KBM-7 (cell line): ENCODE measurements at places on chromosomes 12 and 14.

DNA sequence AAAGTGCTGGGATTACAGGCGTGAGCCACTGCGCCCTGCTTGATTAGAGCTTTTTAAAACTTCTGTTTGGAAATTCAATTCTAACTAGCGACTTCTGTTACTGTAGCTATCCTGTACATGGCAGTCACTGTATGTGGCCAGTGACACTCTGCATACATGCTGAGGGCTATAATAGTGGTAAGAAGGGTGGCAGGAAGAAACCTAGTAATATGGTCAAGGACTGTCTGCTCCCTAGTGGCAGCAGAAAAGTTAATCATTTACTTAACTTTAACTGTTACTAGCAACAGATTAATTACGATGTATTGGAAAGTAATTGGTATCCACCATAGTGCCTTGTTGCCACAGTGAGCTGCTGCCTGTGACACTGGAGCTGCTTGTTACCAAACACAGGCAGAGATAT lies 149.0 kb downstream of the KITLG start:
- DNase-seq, result no peak

DNA sequence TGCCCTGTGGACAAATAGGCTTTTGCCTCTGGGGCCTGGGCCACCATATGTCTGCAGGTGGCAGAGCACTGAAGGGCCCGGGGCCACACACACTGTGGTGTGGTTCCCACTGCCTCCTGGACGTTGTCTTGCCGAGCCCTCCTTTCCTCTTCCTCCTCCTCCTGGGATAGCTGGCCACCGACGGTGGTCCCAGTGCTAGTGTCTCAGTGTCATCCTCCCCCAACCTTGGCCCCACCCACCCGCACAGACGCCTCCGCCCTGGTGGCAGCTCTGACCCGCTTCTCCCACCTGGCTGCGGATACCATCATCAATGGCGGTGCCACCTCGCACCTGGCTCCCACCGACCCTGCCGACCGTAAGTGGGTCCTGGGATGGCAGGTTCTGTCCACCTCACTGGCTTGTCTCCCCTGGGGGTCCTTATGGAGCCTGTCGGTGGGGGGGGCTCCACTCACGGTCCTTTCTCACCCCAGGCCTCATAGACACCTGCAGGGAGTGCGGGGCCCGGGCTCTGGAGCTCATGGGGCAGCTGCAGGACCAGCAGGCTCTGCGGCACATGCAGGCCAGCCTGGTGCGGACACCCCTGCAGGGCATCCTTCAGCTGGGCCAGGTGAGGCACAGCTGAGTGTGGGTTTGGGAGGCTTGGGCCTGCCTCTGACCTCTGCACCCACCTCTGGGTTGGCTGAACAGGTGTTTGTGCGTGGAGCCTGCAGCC lies 23.5 kb downstream of the HIP1R start:
- no peak for DNase-seq

DNA sequence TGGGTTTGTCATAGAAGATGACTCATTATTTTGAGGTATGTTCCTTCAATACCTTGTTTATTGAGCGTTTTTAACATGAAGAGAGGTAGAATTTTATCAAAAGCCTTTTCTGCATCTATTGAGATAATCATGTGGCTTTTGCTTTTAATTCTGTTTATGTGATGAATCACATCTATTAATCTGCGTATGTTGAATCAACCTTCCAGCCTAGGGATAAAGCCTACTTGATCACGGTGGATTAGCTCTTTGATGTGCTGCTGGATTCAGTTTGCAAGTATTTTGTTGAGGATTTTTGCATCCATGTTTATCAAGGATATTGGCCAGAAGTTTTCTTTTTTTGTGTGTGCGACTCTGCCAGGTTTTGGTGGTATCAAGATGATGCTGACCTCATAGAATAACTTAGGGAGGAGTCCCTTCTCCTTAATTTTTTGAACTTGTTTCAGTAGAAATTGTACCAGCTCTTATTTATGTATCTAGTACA lies 602.6 kb downstream of the SNAPC1 start:
- DNase-seq, result no peak

GRCh38 chr12:48954841-48955501 lies 2.3 kb downstream of the ARF3 start:
- DNase-seq, result peak; percentile 91

GRCh38 chr12:91769736-91770135 lies 375.9 kb downstream of the BTG1 start:
- DNase-seq, result no peak

- no peak for DNase-seq
Observed at GRCh38 chr12:4084573-4084972, 189.0 kb upstream of the CCND2 start.

GRCh38 chr14:99230208-99231151 lies 41.5 kb downstream of the BCL11B start:
- no peak for DNase-seq

GRCh38 chr14:50036211-50036610 lies 80.2 kb downstream of the VCPKMT start:
- DNase-seq, result no peak

- no peak for DNase-seq
Observed at GRCh38 chr12:101746661-101747060, 7.4 kb upstream of the SYCP3 start.

- no peak for DNase-seq
Observed at GRCh38 chr12:14852880-14853279, 9.6 kb upstream of the ART4 start.

DNA sequence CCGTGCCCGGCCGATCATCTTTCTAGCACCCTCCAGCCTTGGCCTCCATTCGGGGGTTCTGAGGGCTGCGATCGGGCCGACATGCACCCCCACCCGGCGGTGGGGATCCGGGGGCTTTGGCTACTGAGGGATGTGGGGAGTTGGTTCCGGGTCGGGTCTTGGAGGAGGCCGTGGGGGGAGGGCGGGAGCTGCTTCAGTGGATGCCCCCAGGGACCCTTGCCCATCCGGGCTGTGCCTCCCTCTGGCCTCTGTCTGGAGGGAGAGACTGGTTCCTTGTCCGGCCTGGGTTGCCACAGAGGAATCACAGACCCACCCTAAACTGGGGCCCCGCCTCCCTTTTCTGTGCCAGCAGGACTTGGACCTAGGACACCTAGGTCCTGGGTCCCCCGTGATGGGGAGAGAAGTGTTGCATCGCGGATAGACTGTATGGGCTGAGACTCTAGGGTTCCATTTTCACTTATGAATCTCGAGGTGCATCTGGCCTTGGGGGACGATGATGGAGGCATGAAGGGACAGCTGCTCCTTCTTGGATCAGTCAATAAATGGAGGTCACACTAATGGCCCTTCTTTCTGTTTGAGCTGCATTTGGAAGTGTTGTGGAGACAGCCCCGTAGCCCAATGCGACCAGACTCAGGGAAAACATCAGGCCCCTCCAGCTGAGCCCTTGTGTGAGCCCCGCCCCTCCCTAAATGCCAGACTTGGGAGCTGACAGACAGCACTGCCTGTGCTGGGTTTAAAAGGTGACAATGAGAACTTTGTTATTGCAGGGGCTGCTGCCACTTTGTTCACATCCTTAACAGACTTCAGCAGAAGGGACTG lies 577 bp downstream of the DTX3 start:
- DNase-seq, result no peak

GRCh38 chr12:21881965-21882364 lies 59.3 kb downstream of the ABCC9 start:
- no peak for DNase-seq

- no peak for DNase-seq
Observed at GRCh38 chr12:68106660-68107059, 52.9 kb downstream of the IFNG start.

- DNase-seq, result no peak
Observed at GRCh38 chr14:77248666-77249065, 22.3 kb downstream of the NGB start.

- peak; percentile 91 for DNase-seq
Observed at GRCh38 chr14:70658899-70659298, 17.2 kb downstream of the TTC9 start.

DNA sequence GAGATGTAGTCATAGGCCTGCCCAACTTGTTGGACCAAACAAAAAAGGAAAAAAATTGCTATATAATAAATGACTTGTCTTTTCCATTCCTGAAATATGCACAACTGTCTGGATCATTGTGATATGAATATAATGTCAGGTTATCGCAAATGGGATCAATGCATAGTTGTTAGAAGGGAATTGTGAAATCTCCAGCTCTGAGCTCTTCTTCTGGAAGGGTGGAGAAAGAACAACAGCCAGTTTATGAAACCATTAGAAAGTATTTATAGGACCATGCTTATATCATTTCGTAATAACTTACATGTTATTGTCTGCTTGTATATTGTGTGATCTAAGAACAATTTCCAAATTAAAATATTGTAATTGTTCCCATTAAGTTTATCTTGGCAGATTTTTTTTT lies 35.7 kb upstream of the HIF1A start:
- no peak for DNase-seq

DNA sequence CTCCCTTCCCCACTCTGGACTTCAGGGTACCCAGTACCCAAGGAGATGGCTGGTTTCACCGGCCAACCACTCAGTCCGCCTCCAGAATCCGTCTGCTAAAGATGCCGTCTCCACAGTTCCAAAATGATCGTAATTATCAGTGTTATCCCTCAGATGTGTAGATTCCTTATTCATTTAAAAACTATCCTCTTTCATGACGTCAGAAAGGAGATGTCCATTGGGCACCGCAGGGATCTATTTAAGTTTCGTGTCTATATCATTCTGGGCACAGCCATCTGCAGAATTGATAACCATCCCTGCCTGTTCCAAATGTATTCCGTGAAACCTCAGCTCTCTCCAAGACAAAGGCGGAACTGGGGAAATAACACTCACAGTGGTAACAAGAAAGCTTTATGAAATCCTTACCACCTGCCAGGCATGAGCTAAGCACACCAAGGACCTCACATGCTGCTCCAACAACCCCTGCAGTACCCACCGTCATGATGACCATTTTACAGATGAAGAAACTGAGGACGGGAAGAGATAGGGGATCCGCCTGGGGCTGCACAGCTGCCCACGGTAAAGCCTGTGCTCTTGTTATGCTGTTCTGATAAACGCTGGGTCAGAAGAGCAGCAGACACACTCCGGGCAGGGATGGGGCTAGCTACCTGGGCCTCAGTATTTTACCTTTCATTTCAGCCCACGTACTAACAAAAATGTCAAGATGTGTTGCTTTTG lies 90.0 kb downstream of the BCL11B start:
- no peak for DNase-seq

DNA sequence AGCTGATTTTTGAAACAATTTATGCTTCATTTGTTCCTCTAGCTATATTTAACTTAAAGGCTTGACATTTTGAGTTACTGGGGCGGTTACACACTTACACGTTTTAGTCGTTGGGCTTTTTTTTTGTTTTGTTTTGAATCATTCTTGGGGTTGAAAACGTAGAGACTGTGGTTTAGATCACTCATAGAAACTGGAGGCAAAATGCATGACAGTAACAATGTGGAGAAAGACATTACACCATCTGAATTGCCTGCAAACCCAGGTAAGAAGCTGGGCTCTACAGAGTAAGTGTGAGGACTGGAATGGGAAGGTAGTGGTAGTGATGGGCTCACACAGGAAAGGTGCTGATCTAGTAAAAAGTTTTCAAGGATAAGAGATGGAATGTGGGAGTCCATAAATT lies at the start of gene CLEC2D:
TSS of gene CLEC2D (plus strand) at position 180 of the 400 bp plus-strand sequence. CDS start at position 202, 22 bp downstream.
- no peak for DNase-seq

- no peak for DNase-seq
Observed at GRCh38 chr14:103216857-103217256, 93.6 kb downstream of the TNFAIP2 start.

GRCh38 chr14:31180299-31181051 lies 27.1 kb downstream of the HECTD1 start:
- no peak for DNase-seq

GRCh38 chr12:32266756-32267155 lies 132.6 kb upstream of the FGD4 start:
- no peak for DNase-seq

GRCh38 chr14:61444215-61444768 lies 122.9 kb downstream of the PRKCH start:
- peak; percentile 56 for DNase-seq

GRCh38 chr12:48818831-48819590 lies 715 bp downstream of the CACNB3 start:
- no peak for DNase-seq

- DNase-seq, result no peak
Observed at GRCh38 chr12:5177096-5177495, 133.4 kb downstream of the KCNA5 start.

- DNase-seq, result no peak
Observed at GRCh38 chr12:130357729-130358330, 20.1 kb downstream of the PIWIL1 start.

DNA sequence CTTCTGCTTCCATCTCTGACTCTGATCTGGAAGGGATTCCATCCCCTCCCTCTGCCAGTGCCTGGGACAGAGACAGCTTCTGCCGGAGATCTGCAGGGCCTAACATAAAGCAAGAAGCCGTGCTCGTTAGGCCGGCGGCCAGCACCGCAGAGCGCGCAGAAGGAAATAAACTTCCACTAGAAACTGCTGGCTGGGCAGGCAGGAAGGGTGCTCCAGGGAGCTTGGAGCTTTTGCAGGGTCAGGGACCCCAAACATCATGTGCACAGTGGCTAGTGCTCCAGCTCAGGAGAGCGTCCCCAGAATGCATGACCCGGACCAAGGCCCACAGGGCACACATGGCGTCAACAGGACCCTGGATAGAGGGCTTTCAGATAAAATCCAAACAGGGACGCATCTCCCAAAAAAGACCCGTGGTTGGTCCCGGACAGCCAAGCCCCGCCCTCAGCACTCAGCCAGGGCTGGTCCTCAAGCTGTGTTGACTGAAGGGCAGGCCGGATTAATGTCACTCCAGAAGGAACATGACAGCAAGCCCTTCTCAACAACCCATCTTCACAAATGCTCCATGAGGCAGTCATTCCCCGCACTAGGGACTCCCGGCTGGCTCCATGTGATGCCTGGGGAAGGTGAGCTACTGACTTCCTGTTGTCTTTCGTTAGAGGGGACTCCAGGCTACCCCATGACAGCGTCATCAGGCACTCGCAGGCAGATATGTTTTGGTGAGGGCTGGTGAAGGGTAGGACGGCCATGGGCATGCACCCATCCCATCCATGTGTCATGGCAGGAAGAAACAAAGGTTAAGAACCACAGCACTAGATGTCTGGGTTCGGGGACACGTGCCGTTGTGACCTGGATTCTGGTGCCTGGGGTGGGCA lies 121.5 kb downstream of the CALM1 start:
- DNase-seq, result no peak

DNA sequence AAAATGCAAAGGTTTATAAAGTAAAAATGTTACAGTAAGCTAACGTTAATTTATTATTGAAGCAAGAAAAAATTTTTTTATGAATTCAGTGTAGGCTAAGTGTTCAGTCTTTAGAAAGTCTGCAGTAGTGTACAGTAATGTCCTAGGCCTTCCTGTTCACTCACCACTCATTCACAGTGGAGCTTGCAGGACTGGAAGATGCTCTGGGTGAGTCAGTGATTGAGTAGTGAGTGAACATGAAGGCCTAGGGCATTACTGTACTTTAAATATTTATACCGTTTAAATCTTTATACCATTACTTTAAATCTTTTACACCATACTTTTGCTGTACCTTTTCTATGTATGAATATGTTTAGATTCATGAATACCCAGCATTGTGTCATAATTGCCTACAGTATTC lies 120.3 kb upstream of the SLC38A4 start:
- DNase-seq, result no peak

DNA sequence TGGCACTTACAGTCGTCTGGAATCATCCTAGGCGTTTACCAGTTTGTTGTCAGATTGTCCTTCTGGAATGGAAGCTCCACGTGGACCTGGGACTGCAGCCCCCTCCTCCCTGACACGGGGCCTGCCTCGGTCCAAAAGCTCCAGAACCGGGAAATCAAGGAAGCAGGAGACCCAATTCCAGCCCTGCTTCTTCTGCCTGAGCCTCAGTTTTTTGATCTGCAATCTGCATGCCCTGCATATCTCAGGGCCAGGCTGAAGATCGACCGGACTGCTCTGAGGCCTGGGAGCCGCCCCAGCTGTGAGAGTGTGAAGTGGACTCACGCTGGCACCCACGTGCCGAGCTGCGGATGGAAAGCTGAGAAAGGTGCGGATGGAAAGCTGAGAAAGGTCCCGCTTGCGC lies 98.6 kb downstream of the SETD3 start:
- no peak for DNase-seq
